Epithelial cell of alveolus of lung (primary cell): ENCODE measurements at places on chromosomes 1 and 21. TPM values are rescaled to one million over a fixed set of nuclear protein-coding genes. Genes with fewer than 3 reads are reported as not detected.

PGLYRP3 gene
- not detected in 2 replicates for total RNA-seq

FOXO6 gene
- not detected in 2 replicates for total RNA-seq

AVPR1B gene
- total RNA-seq, result not detected in 2 replicates

C21orf58 gene
- 3.7 and 5.0 TPM in 2 replicates for total RNA-seq

ZMYND12 gene
- 0.26 and 0.96 TPM in 2 replicates for total RNA-seq

CD84 gene
- not detected in 2 replicates for total RNA-seq

BTBD19 gene
- total RNA-seq, result 4.9 and 11.3 TPM in 2 replicates

LCE1F gene
- not detected in 2 replicates for total RNA-seq

TRIM67 gene
- total RNA-seq, result not detected in 2 replicates

ELAPOR1 gene
- total RNA-seq, result 0.13 and 0.48 TPM in 2 replicates

GCSAML gene
- not detected in 2 replicates for total RNA-seq

SMIM1 gene
- total RNA-seq, result 0.39 and 19.9 TPM in 2 replicates

SPRR2B gene
- not detected in 2 replicates for total RNA-seq

IRF2BP2 gene
- total RNA-seq, result 88.8 and 91.1 TPM in 2 replicates

MOB3C gene
- 5.9 and 8.8 TPM in 2 replicates for total RNA-seq

STIL gene
- 5.7 and 15.1 TPM in 2 replicates for total RNA-seq

GTF2B gene
- total RNA-seq, result 28.2 and 40.8 TPM in 2 replicates

CD1D gene
- total RNA-seq, result 7.8 and 17.6 TPM in 2 replicates

TNFAIP8L2 gene
- not detected in 2 replicates for total RNA-seq

DCDC2B gene
- total RNA-seq, result not detected in 2 replicates

OR2M5 gene
- not detected in 2 replicates for total RNA-seq

FABP3 gene
- total RNA-seq, result 109 TPM in 1 of 2 replicates, not detected in the other

ANGPTL7 gene
- not detected in 2 replicates for total RNA-seq

CNR2 gene
- total RNA-seq, result not detected in 2 replicates

PSRC1 gene
- 16.8 and 31.3 TPM in 2 replicates for total RNA-seq

UBE2U gene
- total RNA-seq, result not detected in 2 replicates

STYXL2 gene
- 0.72 TPM in 1 of 2 replicates, not detected in the other for total RNA-seq

HSPB7 gene
- total RNA-seq, result 0.26 and 0.32 TPM in 2 replicates

C1orf52 gene
- total RNA-seq, result 8.1 and 21.6 TPM in 2 replicates

KLF17 gene
- total RNA-seq, result not detected in 2 replicates

TMCO2 gene
- not detected in 2 replicates for total RNA-seq

B3GALT2 gene
- 0.24 and 1.8 TPM in 2 replicates for total RNA-seq
